Stimulated activated CD4-positive, alpha-beta T cell treated with anti-CD3 and anti-CD28 coated beads, Interleukin-1b, Interleukin-23, amount 100 ng/mL, for 48 hours (primary cell): ENCODE measurements at places on chromosomes 16 and 17.

DNA sequence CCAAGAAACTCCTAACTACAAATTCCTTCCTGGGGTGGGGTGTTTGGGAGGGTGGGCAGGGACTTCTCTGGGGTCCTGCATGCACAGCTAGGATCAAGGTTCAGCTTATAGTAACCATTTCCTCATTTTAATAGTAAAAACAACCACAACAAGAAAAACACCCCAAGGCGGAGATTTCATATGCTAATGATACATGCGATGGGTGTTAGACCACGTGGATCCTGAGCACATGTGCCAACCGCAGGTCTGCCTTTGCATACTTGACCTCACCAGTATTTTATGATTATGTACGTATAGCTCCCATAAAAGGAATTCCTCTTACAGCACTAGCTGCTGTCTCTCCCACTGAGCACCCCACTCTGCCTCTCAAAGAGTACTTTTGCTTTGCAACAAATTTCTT lies 1.9 kb downstream of the KRTAP4-11 start:
- no peak for DNase-seq

DNA sequence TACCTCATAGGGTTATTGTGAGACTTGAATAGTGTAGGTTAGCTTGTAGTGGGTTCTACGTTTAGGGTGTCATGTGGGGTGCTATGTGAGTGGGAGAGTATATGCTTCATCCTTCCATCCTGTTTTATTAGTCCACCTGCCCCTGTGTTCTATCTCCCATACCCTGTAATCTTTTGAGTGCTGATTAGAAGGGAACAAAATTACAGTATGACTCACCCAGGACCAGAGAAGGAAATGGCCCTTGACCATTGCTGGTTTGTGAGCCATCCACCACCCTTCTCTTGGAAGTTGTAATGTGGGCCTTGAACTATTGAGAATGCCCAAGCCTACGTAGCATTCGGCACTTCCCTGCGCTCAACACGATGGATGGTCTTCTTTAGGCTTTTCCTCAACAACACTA lies 17.1 kb downstream of the SAP30BP start:
- DNase-seq: no peak

GRCh38 chr17:45914047-45914717 lies 19.8 kb downstream of the MAPT start:
- no peak for DNase-seq

GRCh38 chr17:20966870-20967269 lies 75.9 kb downstream of the USP22 start:
- no peak for DNase-seq

- no peak for DNase-seq
Observed at GRCh38 chr17:79033741-79034501, 10.0 kb downstream of the C1QTNF1 start.
